Skin of body (tissue), 3 donors: ENCODE measurements at places on chromosomes 5 and 9.

DNA sequence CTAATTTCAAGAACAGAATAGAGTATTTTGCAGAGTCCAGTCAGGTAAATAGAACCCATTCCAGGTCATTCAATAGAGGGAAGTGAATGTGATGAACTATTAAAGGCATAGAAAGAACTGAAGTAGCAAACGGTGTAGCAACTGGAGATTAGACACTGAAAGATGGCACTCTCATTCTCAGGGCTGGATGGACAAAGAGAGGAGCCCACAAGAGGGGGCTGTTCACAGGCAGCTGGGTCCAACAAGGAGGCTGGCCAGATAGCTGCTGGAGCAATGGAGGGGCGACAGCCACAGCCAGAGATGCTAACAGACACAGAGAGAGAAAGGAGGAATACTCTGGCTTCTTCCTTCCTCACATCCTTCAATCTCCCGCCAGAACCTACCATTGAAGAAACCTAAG is 93.1 kb upstream of the SMARCA2 start:
- no peak for DNase-seq

DNA sequence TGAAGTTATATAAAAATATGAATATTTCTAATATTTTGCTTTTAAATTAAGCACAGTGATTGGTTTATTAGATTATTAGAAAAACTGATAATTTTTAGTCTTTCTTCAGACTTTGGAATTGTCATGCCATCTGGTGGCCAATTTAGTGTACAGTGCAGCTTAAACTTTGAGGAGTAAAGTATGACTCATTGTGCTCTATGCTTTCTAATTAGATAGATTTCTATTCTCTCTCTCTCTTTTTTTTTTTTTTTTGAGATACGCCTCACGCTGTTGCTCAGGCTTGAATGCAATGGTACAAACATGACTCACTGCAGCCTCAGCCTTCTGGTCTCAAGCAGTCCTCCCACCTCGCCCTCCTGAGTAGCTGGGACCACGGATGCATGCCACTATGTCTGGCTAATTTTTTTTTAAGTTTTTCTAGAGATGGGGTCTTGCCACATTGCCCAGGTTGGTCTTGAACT is 42.1 kb upstream of the GPR21 start:
- peak; percentile 41 for DNase-seq

DNA sequence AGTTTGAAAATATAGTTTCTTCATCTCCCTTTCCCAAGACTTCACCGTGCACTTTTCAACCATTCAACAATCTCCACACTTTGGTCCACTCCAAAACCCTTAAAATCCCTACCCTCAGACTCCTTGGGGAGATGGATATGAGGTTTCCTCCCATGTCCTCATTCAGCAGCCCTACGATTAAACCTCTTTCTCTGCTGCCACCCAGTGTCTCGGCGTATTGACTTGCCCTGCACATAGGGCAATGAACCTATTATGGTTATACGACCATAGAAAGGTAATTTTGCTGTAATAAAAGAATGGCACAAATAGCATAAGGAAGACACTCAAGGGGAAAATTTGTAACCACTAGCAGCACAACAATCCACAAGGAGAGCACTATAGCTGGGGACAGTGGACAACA is 803.5 kb downstream of the TLE1 start:
- DNase-seq: no peak

GRCh38 chr5:73280386-73280785 is 107.4 kb downstream of the TMEM174 start:
- DNase-seq: no peak

- DNase-seq: no peak
Measured at GRCh38 chr9:1536522-1537170, 478.5 kb upstream of the SMARCA2 start.

- no peak for DNase-seq
Measured at GRCh38 chr5:154937186-154937717, 759 bp downstream of the GEMIN5 start.

- DNase-seq: no peak
Measured at GRCh38 chr9:33988219-33988890, 60.3 kb downstream of the UBAP2 start.

GRCh38 chr9:35338561-35339274 is 151.2 kb upstream of the RUSC2 start:
- DNase-seq: no peak

DNA sequence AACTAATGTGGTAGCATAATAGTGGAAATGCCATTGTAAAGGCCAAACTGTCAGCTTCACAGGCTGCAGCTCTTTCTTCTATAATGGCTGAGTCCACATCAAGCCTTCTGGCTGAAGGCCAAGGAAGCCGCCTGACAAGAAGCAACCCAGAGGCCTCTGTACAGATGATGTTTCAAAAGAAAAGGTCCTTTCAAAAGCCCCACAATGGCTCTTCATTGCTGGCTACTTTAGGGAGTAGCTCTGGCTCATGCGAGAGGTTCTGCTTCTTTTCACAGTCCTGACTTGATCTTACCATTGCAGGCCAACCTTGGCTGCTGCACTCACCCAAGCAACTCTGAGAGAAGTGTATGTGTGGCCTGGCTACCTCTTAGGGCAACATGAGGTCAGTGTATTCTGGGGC is 54.5 kb upstream of the EQTN start:
- no peak for DNase-seq

DNA sequence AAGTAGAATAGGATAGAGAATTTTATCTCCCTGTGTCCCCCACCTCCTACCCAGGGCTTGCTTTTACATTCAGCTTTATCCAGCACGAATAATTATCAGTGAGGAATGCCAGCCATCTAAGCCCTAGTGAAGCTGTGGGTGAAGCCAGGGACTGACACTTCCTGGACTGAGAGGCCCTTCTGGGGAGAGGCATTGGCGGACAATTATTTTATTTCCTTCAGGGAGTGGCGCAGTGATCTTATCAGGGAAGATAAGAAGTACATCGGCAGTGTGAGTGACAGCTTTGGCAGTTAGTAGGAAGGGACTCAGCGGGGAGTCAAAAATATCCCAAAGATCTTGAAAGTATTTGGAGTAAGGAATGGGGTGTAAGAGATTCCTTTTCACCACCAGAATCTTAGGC is 34.9 kb upstream of the RPS23 start:
- DNase-seq: no peak

DNA sequence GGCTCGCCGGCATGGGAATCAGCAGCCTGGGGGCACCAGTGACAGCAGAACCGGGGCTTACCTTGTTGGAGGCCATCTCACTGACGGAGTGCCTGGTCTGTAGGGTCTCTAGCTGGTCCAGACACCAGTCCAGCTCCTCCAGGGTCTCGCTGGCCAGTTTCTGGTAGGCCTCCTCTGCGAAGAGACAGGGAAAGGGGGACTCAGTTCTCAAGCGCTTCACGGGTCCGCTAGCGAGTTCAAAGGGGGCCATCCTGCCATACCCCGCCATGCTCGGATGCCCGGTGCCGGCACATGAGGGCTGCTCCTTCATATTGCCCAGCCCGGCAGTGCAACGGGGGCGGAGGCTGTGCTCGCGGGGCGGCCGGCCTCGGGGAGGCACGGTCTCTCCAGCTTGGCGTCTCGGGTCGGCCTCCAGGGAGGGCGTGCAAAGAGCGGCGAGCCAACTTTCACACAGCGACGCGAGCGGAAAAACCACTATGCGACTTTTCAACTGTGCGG is 456.0 kb downstream of the RAB3C start:
- DNase-seq: no peak

DNA sequence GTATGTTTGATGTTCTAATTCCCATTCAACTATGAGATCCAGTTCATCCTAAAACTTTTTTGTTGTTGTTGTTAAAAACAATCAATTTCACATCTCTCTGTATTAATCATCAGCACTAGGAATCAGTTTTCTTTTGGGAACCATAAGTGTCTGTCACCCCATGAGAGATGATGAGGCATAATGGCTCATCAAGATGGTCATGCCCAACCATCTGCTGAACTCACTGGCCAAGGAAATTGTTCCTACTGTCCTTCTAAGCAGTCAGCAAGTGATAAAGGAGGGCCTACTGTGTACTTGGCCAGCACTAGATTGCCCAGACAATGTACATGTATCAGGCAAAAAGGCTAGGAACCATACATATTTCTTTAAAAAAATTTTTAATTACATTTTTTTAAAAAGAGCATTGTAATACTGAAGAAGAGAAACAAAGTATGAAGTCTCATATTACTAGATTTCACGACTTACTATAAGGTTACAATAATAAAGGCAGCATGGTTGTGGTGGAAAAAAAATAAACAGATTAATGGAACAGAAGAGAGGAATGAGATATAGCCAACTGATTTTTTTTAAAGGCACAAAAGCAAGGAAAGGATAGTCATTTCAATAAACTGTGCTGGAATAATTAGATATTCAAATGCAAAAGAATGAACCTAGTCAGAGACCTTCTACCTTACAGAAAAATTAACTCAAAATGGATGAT is 458.3 kb downstream of the SPOCK1 start:
- DNase-seq: no peak

- no peak for DNase-seq
Measured at GRCh38 chr5:77356740-77357139, 135.4 kb downstream of the WDR41 start.

- DNase-seq: no peak
Measured at GRCh38 chr5:123748239-123748638, 236.3 kb downstream of the CSNK1G3 start.

GRCh38 chr5:149496917-149497316 is 54.3 kb downstream of the CSNK1A1 start:
- DNase-seq: no peak

GRCh38 chr5:88925692-88926490 is 42.9 kb upstream of the MEF2C start:
- DNase-seq: no peak

GRCh38 chr9:124452326-124452725 is 2.1 kb downstream of the ADGRD2 start:
- DNase-seq: no peak

DNA sequence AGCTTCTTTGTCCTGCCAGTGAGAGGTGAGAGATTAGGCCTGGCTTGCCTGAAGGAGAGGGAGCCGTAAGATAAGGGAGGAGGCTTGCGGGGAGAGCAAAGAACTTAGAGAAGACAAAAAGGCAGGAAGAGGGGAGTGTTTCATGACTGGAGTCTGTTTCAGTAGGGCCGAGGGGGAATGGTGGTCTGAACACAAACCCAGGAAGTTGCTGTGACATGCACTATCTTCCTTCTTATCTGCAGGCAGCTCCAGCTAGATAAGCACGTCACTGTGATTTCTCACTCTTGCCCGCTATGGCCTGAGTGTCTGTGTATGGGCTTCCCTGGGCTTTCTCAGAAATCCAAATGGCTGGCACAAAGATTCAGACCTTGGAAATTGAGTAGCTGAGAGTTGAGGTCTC is 307.5 kb upstream of the CLINT1 start:
- no peak for DNase-seq

GRCh38 chr9:33480106-33480505 is 6.4 kb upstream of the NOL6 start:
- DNase-seq: no peak

DNA sequence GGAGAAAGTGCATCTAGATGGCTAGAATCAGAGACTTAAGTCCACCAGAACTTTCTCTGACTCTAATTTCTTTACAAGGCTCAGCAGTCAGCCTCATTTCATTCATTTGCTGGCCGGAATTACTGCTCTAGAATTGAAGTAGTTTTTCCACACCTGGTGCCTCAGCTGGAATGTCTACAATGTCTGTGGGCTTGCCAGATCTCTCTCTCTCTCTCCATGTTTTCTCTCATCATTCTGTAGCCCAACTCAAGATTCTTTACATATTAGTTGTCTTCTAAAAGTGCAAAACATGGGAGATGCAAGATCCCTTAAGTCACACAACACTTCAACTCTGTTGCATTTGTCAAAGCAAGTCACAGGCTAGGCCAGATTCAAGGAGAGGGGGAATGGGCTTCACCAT is 103.9 kb upstream of the TAF11L2 start:
- no peak for DNase-seq

DNA sequence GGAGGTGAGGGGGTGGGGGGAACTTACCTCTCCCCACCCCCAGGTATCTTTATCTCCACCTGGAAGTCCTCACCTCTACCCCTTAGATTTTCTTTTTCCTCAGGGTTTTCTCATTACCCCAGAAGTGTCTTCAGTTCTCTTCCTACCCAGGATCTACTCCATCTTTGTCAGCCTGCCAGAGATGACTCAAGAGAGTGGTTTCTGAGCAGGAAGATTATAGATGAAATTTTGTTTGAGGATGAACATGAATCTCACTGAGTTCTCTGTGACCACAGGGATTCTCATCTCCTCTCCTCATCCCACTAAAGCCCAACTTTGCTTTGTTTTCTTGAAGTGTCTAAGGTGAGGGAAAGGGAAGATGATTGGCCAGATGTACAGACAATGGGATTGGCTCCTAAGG is 5.2 kb upstream of the HINT2 start:
- DNase-seq: no peak
